ENCODE measurements at places on chromosomes 6 and 20. TPM values are rescaled to one million over a fixed set of nuclear protein-coding genes. Genes with fewer than 3 reads are reported as not detected.

GRCh38 chr6:128347123-128347522 is 173.3 kb downstream of the PTPRK start:
- peak; percentile 51 for ATAC-seq

- no peak for ATAC-seq
These were observed 88.0 kb upstream of the JAG1 start for GRCh38 chr20:10761786-10762185.

Gene FILIP1
- 0.36 TPM for total RNA-seq

- ATAC-seq, result peak; percentile 38
These were observed 2.8 kb upstream of the FANCE start for GRCh38 chr6:35449287-35449881.

Gene SLA2
- 0.46 TPM for total RNA-seq

- ATAC-seq, result peak; percentile 93
These were observed 9.3 kb downstream of the NAPB start for GRCh38 chr20:23412026-23412425.

GRCh38 chr6:108686896-108687295 is 126.2 kb downstream of the FOXO3 start:
- no peak for ATAC-seq

Gene TCFL5
- 8.2 TPM for total RNA-seq

- no peak for ATAC-seq
These were observed 49.3 kb downstream of the PHACTR2 start for GRCh38 chr6:143727035-143727434.

DNA sequence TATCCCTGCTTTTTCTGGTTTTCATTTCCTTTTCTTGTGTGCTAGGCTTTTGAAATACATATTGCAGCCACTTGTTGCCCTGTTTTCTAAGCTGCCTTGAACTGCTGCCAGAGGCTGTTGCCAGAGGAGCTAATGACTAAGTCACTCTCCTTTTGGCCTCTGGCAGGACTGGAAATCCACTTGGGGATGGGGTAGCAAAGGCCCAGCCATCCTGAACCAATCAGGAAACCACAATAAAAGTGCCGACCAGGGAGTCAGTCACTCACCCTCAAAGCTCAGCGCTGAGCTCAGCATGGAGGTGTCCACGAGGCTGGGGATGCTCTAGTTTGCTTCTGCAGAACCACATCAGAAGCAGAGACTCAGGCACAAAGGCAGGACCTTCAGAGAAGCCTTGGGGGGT is 813.0 kb downstream of the DHX35 start:
- no peak for ATAC-seq

- ATAC-seq, result no peak
These were observed 223.9 kb downstream of the LY86 start for GRCh38 chr6:6812427-6812826.

GRCh38 chr20:34874094-34874654 is 1.5 kb upstream of the GGT7 start:
- no peak for ATAC-seq

DNA sequence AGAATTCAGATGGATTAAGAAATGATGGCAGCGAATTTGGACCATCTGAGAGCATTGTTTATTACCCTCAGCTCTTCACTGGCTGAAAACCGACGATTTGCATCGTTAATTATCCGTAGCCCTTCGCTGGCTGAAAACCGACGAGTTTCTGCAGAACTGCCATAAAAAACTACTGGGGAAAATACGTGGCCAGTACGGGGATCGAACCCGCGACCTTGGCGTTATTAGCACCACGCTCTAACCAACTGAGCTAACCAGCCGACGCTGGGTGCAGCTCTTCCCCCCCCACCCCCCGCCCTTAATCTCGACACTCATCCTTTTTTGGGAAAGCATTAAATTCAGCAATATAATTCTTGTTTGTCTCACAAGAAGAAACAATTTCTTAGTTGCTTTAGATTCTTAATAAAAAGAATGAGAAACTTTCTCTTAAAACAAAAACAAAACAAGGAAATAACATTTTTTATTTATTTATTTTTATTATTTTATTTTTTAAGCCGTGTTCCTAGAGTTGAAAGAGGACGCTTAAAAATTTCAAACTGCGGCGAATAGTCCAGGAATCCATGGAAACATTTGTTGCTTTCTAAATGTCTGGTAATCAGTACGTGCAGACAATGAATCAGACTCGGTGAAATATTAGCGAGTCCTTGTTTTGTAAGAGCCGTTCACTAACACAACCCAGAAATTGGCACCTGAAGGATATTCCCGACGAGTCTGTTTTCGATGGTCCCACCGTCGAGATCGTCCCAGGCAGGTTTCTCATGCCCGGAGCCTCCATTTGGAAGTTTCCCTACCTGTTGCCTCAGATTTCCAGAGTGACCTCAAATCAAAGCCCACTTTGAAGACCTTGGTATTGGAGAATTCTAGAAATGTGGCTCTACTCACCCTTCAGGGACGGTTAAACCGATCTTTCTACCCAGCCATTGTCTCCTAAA is 27.8 kb downstream of the PRSS16 start:
- no peak for ATAC-seq

Gene FLOT1
- total RNA-seq, result 112 TPM

- ATAC-seq, result no peak
These were observed 980.3 kb upstream of the FLRT3 start for GRCh38 chr20:15317546-15318232.

- no peak for ATAC-seq
These were observed 231.0 kb downstream of the TBXT start for GRCh38 chr6:165936660-165937059.

GRCh38 chr20:61483336-61484067 is 231.4 kb downstream of the CDH4 start:
- ATAC-seq, result no peak

Gene PI16
- 0.09 TPM for total RNA-seq

- ATAC-seq, result no peak
These were observed 636 bp downstream of the SUPT3H start for GRCh38 chr6:45377043-45377553.

Gene TCP11
- total RNA-seq, result 0.64 TPM

GRCh38 chr20:48801197-48801596 is 26.6 kb downstream of the PREX1 start:
- ATAC-seq, result no peak

Gene SOX18
- 0.05 TPM for total RNA-seq

- ATAC-seq, result no peak
These were observed 16.0 kb downstream of the TM9SF4 start for GRCh38 chr20:32125506-32125905.

GRCh38 chr6:30113841-30114240 is 951 bp upstream of the TRIM31 start:
- no peak for ATAC-seq

Gene GATA5
- total RNA-seq, result 0.31 TPM

Gene TMX4
- 19.5 TPM for total RNA-seq

DNA sequence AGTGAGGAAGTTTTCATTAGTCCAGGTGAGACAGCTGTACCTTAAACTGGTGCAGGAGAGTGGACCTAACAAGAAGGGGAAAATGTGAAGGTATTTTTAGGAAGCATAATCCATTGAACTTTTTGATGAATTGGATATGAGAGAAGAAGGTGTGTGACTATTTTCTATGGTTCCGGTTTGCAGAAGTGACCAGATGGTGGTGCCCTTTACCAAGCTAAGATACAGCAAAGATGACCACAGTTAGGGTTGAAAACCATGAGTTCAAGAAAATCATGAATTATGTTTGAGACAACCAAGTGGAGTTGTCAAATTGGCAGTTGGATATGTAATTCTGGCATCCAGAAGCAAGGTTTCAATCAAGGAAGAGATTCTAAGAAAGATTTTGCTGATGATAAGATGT is 61.9 kb upstream of the NRSN1 start:
- no peak for ATAC-seq

- ATAC-seq, result no peak
These were observed 52.2 kb downstream of the MRPL14 start for GRCh38 chr6:44074813-44075646.

DNA sequence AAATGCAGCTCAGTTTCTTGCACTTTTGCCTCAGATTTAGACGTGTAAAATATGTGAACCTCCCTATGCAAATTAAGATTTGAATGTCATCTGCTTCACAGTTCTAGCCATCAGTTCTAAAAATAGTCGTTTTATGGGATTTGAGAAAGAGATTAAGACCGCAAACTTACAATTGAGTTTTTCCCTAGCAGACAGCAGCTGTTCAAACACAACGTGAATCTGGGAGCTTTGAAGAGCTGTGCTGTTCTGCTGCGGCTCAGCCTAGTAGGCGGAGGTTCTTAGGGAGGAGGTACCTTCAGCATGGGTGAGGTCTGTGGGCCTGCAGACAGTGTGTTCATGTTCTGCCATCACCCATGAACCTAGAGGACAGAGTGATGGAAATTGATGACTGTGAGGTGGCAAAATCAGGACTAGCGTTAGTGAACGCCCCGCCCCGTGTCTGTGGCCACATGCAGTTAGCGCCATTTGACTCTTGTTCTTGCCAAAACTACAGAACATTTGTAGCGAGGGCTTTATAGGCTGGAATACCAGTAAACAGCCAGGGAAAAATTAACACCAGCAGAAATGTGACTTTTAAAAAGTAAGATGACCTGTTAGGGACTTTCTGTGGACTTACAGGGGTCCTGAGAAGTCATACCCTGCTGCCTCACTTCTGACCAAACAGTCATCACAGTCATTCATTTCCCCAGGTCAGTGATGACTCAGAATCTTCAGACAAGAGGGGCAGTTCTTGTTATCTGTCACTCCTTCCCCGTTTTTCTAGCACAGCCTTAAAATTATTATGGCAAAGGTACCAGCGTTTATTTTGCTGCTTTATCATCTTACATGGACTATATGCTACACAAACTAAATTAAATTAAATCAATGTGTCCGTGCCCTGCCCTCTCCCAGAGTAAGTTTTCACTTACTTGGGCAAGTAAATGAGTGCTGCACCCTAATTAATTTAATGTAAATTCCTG is 84.3 kb upstream of the TMEM181 start:
- peak; percentile 97 for ATAC-seq

Gene RSPH9
- total RNA-seq, result 5.9 TPM

Gene RNF217
- total RNA-seq, result 28.1 TPM

GRCh38 chr6:31640612-31641011 is 11.8 kb downstream of the BAG6 start:
- ATAC-seq, result no peak

Gene EMILIN3
- 3.2 TPM for total RNA-seq

DNA sequence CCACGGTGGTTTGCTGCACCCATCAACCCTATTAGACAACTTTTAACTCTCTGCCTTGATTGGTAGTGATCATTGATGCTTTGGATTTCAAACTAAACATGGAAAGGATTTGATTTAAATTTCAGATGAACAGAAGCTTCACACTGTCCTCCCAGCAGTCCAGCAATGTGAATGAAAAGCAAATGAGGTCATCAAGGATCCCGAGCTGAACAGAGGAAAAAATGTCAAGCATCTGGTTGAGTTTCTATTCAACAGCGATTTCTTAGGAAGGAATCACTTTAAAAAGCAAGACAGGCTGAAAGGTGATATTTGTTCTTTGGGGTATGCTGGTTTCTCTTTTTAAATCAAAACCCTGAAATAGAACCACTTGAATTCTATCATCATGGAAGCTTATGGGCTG is 10.6 kb upstream of the SAMD3 start:
- peak; percentile 84 for ATAC-seq

DNA sequence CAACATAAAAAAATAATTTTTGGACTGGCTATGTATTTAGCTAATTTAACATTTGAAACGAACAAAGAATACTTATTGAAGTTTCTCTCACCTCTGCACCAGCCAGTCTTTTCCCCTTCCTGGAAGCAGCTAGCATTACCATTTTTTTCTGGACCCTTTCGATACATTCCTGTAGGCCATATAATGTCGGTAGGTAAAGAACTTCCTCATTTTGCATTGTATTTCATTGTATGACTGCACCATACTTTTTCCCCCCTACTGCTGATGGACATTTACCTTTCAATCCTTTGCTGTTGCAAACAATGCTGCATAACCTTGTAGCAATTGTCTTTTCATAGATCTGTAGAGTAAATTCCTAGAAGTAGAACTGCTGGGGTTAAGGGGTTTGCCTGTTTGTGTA is 17.6 kb downstream of the CBFA2T2 start:
- no peak for ATAC-seq

- no peak for ATAC-seq
These were observed 21.8 kb upstream of the PKHD1 start for GRCh38 chr6:52109171-52109571.

DNA sequence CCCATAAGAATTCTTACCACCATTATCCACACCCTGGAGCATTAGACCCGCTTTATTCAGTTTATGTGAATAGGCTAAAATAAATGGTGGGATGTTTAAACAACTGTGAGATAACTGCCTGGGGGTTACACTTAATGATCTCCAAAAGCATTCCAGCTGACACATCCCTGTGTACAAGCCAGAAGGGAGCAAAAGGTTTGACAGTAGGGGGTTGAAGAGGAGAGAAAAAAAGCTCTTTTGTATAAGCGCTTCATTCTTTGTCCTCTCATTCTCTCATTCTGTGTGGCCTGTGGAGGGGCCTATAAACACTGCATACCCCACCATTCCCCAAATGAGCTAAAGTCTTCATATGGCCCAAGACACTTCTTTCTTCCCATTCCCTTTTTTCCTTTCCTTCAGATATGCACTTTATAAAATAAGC is 30.8 kb upstream of the COL21A1 start:
- no peak for ATAC-seq

DNA sequence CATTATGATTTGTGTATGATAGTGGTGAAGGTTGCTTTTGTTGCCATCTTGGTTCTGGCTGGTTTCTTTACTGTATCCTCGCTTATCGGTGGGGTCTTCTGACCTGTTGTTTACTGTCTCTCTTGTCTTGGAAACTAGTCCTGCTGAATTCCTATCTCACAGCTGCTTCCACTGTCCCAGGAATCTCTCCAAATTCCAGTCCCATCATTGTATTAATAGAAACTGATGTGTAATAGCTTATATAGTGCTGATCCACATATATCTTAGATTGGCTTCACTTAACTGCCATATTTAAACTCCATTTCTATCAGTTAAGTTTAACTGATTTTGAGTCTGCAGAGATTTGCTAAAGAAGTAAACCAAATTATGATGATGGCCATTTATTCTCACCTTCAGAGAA is 5.9 kb downstream of the GTF2H5 start:
- ATAC-seq, result no peak

DNA sequence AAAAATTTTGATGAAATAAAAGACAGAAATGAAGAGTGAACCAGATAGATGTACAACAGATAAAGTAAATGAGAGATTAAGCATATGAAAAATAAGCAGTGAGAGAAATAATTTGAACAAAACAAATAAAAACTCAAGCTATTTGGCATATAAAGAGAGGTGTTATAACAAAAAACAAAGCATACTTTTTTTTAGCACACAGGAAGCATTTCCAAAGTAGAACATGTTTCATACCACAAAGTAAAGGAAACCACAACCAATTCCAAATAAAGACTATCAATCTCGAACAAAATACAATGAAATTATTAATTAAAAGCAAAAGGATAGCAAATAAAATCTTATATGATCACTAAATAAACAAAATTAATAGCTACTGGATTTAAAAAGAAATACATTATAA is 6.8 kb downstream of the THEMIS start:
- ATAC-seq, result no peak
